NCI-H82 (cell line): ENCODE measurements at places on chromosomes 1 and 21.

- no peak for DNase-seq
Observed at GRCh38 chr1:100344774-100345173, 7.5 kb upstream of the CDC14A start.

DNA sequence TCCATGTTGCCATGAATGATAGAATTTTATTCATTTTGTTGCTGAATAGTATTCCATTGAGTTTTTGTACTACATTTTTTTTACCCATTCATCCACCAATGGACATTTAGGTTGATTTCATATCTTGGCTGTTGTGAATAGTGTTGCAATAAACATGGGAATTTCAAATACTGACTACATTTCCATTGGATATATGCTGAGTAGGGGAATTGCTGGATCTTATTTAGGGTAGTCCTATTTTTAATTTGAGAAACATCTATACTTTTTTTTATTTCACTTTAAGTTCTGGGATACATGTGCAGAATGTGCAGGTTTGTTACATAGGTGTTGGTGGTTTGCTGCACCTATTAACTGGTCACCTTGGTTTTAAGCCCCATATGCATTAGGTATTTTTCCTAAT is 38.8 kb upstream of the TNFSF4 start:
- no peak for DNase-seq

GRCh38 chr1:22388671-22389450 is 62.8 kb upstream of the ZBTB40 start:
- no peak for DNase-seq

- no peak for DNase-seq
Observed at GRCh38 chr1:44016890-44017400, 14.3 kb downstream of the SLC6A9 start.

DNA sequence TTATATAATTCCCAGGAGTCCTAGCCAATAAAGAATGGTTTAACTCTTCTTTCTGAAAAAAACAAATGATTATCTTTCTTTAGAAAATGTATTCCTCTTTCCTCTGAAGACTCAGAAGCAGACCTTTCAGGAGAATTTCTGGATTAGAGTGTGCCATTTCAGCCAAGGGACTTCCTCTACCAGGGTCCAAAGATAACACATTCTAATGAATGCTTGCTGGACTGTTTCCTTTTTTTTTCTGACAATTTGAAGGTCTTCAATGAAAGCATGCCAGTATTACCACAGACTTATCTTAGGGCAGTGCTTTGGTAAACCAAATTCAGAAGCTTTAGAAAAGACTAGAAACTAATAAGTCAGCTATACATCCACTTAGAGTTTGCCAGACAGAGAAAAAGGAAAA is 80.5 kb downstream of the RERE start:
- no peak for DNase-seq

- DNase-seq, result no peak
Observed at GRCh38 chr1:84345220-84345619, 43.7 kb downstream of the SAMD13 start.

DNA sequence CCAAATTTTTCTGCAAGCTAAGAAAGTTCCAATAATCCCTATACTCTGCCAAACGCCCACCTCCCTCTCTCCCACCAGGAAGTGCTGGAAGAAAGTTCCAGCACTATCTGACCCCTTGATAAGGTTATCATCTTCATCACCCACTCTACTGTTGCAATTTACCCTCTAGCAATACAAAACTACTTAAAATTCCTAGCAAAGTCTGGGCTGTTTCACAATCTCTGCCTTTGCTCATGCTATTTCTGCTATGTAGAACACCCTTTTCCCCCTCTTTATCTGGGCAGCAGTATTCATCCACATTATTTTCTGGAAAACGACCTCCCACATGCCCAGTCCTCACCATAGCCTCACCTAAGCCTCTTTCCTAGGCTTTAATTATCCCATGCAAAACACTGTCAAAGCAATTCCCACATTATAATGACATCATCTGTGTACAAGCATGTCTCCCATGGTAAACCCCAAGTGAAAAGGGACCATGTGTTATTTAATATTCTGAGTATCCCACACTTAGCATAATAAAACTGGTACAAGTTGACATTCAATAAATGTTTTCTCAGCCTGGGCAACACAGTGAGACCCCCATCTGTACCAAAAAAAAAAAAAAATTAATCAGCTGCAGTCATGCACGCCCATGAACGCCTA is 12.0 kb downstream of the F11R start:
- DNase-seq, result peak; percentile 33

DNA sequence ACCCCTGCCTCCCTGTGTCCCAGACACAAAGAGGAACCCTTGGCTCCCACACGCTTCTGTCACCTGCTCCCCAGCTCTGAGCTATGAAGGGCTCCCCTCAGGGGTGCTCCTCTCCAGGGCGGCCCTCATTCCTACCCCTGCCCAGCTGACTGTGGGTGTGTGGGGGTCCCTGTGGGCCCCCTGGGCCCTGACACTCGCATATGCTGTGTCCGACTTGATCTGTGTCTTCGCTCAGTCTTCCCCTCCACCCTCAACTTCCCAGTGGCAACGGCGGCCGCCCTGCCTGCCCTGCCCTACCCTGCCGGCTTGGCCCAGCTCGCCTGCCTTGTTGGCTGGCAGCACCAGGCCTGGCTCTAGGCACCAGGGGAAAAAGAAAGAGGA is 1.2 kb downstream of the KCNQ4 start:
- DNase-seq, result no peak
